Stimulated activated CD8-positive, alpha-beta memory T cell treated with anti-CD3 and anti-CD28 coated beads, Interleukin-4, amount 100 ng/mL, for 1 hour (primary cell): ENCODE measurements at places on chromosomes 7 and 10.
A peak's percentile ranks its signal among the peaks of the same experiment; 100 is the strongest.

DNA sequence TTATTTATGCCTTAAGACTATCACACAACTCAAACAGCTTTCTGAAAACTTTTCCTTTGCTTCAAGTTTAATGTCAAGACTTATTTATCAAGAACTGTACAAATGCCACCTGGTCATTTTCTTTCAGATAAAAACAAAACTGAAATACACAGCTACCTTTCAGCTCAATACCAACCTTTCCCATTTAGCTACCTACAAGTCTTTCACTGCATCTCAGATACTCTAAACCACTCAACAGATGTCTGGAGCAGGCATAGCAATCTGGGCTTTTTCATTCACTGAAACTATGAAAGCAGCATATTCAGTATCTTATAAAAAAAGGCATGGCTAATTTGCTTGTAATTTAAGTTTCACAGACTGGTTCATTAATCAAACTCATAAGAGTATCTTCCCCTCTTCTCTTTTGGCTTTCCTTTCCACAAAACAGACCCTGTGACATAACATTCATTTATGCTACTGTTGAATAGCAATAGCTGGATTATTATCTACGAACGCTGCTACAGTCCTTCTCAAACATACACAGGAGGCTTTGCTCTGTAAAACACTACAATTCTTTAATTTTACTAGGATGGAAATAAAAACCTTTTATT is 8.2 kb downstream of the TRA2A start:
- no peak for DNase-seq

DNA sequence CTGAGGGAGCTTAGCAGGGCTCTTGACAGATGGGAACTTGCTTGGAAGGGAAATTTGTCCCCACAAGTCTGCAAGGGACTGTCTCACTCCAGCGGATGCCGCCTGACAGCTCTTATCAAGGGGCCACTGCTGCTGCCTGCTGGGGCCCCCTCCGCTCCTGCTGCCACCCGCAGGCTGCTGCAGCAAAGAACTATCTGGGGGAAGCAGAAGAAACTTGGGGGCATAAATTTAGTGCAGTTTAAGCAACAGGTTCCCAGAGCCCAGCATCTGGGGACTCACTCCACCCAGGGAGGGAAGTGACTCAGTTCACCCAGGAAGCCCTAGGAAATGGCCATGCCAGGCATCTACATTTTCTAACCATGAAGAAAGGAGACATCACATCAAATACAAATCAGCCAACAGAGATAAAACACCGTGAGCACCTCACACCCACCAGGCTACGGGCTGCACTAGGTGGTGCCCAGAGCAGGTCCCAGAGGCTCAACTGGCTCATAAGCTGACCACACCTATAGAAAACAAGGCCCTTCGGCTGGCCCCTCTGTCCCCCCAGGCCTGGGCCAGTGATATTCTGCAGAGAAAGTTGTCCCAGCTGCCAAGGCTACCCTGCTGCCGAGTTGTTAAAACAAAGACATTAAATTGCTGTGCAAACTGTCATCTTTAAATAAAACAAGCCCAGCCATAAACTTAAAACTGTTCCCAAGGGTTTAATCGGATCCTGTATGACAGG is 3.7 kb downstream of the RGS10 start:
- no peak for DNase-seq

DNA sequence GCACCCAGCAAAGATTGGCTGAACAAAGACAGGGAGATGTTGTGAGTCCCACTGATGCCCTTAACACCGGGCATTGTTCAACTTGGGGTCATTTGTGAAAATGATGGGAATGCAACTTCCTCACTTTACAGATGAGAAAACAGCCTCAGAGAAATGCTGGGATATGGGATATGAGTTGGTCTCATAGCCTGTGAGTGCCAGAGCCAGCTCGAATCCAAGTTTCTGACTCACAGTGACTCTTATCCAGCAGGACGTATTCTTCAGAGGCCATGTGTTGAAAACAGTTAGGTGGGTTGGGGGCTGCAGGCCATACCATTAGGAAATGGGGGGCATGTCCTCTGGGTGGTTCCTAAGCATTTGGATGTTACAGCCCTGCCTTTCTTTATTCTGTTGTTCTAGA is 45.2 kb downstream of the KIAA1217 start:
- no peak for DNase-seq

GRCh38 chr7:124263232-124263827 is 230.5 kb upstream of the TMEM229A start:
- DNase-seq: no peak

- no peak for DNase-seq
Observed at GRCh38 chr7:93015101-93015778, 102.5 kb downstream of the SAMD9 start.

GRCh38 chr10:11602919-11603523 is 8.4 kb downstream of the USP6NL start:
- no peak for DNase-seq

GRCh38 chr7:120716307-120716706 is 141.6 kb downstream of the TSPAN12 start:
- DNase-seq: no peak

GRCh38 chr7:17589671-17590070 is 291.2 kb downstream of the AHR start:
- DNase-seq: no peak

DNA sequence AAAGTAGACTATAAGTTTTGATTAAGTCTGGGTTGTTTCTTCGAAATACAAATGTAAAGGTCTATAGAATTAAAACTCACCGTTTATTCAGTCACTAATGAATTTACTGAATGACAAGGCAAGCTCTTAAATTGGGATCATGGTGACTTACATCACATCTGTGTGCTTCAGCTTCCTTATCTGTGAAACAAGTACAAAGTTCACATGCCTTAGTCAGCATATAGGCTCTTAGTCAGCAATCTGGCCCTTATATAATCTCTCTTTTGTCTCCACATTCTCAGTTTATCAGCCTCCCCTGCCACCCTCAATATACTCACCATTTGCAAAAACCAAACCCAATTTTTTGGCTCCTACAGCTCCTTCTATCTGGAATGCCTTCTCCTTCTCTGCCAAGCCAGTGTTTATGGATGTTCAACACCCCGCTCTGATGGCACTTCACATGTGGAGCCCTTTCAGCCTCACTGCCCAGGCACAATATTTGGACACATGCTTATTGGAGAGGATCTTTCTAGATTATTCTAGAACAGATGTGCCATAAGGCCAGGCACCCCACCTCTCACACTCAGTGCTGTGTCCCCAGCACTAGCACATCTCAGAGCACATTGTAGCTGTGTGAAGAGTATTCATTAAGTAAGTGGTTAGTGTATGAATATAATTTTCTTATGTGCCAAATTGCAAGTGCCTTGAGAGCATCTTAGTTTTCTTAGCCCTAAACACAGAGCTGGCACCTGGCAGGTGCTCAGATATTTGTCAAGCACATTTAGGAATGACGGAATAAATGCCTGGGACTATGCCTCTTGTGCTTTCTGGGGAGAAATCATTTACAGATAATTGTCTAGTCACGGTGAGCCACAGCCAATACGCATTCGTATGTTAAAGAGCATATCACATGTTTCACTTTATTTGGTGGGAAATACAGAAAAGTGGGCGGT is 9.8 kb upstream of the LAMB1 start:
- DNase-seq: no peak

GRCh38 chr7:151110941-151111645 is 24.8 kb downstream of the AGAP3 start:
- DNase-seq: peak; percentile 28

DNA sequence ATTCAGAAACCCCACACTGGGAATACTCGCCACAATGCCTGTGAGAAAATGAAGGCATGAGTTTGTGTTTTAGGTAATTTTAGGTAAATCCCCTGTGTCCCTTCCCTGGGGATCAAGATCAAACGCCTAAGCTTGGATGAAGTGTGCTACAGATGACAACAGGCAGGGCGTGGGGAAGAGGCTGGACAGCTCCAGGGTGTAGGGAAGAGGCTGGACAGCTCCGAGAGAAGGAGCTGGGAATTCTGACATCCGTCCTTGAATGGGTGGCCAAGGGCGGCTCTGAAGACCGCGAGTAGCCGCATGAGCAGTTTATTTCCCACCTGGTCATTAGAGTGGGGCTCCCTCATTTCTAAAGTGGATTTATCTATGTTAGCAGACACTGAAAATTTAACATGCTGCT is 109.7 kb downstream of the RAMP3 start:
- DNase-seq: no peak

DNA sequence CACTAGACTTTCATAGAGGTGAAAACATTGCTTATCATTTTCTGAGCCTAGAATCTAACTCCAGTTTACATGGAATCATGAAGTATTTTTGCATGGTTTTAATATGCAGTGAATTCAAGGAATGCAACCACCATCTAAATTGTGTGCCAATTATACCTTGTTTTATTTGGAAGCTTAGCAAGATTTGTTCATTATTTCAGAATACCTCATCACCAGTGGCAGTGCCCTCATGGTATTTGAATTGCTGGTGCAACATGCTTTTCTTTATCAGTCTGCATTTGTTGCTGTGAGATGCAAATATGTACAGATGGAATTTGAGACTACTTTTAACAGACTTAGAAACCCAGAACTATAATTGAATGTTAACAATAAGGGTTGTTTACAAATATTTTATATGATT is 18.7 kb upstream of the ZNF800 start:
- DNase-seq: no peak

GRCh38 chr10:116221053-116221452 is 52.0 kb downstream of the GFRA1 start:
- DNase-seq: no peak

DNA sequence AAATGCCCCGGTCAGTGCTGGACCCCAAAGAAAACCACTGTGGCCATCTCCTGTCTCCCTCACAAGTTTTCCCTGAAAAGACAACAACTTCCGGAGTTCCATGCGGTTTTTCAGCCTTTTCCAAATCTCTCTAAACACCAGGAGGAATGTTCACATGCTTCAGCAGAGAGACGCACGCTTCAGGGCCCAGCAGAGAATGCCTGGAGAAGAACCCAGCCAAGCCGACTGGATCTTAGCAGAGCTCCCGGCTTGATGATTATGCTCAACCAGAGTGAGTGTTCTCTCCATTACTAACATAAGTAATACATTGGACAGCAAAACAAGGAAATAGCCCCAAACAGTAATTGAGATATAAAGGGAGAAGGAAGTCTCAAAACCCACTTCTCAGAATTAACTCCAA is 17.9 kb downstream of the PRKCQ start:
- DNase-seq: no peak

DNA sequence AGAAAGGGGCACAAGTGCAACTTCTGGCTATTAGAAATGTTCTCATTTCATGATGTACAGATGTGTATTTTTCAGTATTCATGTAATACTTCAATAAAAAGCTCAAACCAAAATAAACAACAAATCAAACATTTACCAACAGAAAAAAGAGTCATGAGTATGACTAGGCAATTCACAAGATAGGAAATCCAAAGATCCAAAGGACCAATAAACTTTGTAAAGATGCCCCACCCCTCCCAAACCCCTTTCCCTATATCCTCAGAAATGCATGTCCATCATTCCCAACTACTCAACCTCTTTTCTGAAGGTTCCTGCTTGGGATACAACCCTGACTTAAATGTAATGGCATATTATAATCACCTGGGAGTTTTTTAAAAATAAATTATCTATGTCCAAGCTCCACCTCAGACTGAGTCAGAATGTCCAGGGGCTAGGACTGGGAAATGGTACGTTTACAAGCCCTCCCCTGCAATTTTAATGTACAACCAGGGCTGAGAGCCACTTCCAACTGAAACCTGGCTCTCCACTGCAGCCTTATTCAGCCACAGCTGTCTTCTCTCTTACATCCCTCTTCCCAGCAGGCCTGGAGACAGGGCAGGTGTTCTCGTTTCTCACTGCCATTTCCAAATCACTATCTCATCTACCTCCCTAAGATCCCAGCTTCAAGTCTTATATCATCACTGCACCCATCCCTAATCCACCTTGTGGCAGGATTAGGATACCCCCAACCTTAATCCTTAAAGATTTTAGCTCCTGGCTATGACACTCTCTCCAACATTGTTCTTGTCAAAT is 36.5 kb downstream of the COA1 start:
- no peak for DNase-seq

- DNase-seq: no peak
Observed at GRCh38 chr10:69636626-69637605, 6.9 kb downstream of the FAM241B start.

DNA sequence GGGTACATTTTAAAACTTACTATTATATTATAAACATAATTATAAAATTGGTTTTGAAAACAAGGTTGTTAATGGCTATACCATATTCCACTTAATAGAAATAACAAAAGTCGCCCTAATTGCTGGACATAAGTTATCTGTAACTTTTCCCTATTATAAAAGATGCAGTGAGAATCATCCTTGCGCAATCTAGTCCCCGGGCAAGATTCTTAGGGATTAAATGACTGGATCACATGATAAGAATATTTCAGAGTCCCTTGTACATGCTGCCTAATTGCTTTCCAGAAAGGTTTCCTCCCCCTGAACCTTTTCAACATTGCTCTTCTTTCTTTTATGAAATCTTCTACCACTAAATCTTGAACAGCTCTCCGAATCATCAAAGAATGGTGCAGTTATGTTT is 479.8 kb upstream of the MKI67 start:
- DNase-seq: no peak

DNA sequence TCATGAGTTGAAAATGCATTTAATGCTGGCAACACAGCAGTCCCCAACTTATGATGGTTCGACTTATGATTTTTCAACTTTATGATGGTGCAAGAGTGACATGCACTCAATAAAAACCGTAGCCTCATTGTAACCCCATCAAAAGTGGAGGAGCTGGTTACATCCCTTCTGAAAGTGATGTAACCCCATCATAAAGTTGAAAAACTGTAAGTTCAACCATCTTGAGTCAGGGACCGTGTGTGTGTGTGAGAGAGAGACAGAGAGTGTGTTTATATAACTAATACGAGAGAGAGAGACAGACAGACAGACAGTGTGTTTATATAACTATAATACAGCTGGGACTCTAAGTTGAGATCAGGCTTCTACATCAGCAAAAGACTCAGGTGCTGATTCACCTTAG is 21.0 kb downstream of the ANXA11 start:
- no peak for DNase-seq

DNA sequence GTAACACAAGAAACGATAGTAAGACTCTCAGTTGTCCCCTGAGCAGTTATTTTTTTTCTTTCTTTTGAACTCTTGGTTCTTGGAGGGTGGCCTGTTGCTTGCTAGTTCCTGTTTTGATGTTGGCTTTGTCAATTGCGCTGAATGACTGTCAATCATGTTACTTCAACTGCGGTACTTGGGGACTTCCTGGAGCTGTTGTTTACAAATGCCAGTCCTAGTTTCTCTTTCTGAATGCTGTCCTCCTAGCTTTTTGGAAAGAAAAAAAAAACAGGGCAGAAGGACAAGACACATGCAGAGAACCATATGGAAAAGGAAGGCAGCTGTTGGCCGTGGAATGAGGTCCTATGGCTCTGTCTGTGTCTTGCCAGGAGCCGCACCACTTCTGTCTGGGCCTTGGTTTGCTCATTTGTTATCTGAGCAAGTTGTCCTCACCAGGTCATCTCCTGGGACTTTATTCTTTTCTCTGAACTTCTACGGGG is 7.0 kb upstream of the PDCD4 start:
- DNase-seq: no peak
